ENCODE measurements at places on chromosomes 13 and 19.

DNA sequence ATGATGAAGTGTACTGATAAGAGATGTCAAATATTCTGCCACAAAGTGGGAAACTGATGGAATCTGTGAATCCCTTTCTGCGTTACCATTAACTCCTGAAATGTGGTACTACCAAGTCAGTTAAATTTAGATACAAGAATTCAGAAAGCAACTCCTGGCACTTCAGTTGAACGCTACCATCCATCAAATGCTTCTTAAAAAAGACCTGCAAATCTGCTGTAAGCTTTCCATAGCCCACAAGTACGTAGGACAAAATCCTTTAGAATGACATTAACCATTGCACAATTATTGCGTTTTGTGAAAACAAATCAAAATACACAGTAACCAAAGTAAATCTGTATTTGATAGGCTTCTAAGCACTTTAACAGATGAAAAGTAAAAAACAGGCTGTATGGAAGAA is 5.4 kb downstream of the SMAD9 start:
- DNase-seq, result no peak

DNA sequence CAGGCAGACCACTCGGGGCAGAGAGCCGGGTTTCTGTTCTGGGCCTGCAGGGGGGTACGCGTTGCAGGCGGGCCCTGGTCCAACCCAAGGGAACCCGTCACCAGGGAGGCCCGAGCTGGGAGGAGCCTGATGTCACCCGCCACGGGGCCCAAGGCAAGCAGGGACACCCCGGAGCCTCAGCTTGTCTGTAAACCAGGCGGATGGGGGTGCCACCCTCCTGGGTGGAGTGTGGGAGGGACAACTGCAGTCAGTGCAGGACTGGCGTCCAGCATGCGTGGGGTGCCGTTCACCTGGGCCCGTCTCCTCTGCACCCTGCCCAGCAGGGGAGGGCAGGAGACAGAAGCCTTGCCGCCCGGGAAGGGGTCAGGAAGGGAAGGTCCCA is 7.0 kb downstream of the CACTIN start:
- no peak for DNase-seq

DNA sequence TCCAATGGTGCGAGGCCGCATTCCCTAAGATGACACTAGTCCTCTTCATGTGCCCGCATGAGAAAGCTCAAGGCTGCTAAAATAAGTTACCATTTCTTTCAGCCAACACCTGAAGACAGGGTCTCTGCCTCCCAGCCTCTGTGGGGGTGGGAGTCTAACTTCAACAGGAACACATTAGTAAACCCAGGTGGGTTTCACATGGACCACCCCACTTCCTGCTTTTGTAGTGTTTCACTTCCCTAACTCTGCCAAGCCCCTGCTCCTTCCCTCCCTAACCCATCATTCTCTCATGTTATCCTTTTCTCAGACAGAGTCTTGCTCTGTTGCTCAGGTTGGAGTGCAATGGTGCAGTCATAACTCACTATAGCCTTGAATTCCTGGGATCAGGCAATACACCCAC is 783.6 kb downstream of the UQCRFS1 start:
- no peak for DNase-seq

- DNase-seq, result no peak
These were observed 85.3 kb downstream of the FLT1 start for GRCh38 chr13:28409648-28410047.

- no peak for DNase-seq
These were observed 157.0 kb upstream of the FNDC3A start for GRCh38 chr13:48818495-48819356.

DNA sequence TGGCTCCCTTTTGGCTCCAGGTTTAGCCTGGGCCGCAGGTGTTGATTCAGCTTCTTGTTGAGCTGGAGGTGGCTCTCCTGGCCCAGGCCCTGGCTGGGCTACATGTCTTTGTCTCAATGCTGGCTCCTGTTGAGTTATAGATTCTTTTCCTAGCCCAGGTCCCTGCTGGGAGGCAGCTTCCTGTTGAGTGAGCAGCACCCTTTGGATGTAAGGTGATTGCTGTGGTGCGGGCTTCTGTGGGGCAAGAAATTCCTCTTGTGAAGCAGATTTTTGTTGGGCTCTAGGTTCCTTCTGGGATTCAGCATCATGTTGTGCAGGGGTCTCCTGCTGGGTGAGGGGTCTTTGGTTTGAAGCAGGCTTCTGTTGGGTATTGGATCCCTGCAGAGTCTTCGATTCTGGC is 545 bp downstream of the LIPE start:
- DNase-seq, result no peak

DNA sequence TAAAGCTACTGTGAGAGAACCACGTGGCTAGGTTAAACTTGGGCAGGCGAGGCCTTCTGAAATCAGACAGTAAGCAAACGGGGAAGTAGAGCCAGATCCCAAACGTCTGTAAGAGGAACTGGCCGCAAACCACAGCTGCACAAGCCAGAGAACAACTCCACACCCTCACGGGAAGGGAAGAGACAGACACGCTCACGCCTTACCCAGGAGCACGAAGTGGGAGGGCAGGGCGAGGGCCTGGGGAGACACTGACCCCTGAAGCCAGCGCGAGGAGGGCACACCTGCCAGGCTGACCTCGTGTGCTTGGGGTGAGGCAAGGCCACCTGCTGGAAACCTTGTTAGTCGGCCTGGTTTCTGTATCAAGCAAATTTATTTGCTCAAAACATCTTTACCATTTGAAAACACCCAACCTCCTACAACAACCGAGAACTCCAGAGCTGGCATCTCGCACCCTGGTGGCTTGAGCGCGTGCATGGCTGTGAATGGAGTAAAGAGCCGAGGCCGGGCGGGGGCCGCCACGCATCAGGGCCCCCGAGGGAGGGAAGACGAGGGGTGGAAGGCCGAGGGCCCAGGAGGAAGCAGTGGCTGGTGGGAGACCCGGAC is 7.3 kb downstream of the POLR2E start:
- DNase-seq, result no peak

DNA sequence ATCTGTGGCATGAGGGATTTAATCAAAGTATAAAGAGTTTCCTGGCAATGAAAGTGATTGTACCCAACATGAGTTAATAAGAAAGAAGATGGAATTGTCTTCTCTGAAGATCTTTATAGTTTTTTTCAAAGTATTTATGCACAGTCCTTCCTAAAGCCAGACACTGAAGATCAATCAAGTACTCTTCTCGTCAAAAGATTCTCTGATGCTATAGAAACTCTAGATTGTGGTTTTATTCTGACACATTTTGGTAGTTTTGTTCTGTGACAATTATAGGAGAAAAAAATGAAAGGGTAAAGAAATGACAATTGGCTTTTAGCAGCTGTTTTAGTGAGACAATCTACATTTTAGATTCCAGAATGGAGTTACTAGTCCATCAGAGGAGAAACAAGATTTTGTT is 10.4 kb upstream of the ENOX1 start:
- no peak for DNase-seq

DNA sequence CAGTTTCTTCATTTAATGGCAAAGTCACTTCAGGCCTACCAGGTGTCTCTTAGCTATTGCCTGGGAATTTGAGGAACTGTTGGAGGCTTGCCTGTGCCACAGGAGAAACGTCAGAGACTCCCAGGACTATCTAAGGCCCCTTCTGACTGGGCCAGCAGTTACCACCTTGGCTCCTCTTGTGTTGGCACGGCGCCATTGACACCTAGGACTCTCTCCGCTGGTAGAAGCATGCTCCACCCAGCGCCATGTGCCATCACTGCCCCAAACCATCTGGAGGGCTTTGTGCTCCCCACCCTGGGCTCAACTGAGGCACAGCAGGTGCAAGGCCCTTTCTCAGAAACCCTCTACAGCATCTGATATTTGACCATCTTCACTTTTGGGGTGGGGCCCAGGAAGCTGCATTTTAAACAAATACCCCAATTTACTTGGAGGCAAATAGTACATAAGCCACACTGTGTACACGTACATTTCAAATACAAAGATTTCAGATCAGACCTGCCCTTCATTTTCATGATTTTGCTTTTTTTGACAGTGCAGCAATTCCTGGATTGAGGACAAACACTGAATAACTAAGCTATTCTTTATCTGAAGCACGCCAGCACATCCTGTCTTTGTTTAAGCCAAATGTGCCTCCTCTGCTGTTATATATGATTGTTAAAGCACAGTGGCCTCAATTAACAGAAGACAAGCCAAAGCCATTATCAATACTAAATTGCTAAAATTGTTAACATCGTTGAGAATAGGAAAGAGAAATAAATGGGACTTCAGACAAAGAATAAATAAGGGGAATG is 59.9 kb upstream of the TPP2 start:
- no peak for DNase-seq
